ENCODE measurements at places on chromosomes 7 and 10.

DNA sequence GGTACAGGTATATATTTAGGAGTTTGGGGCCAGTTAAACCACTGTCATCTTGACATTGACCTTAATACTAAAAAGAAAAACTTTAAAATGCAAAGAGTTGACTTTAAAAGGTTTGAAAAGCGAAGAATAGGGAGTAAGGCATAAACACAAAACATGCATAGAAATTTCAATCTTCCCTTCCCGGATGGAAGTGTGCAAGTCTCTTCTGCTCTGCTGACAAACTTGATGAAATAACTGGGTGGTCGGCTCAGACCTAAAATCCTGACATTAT is 3.4 kb upstream of the SPAG6 start:
- no peak for DNase-seq

DNA sequence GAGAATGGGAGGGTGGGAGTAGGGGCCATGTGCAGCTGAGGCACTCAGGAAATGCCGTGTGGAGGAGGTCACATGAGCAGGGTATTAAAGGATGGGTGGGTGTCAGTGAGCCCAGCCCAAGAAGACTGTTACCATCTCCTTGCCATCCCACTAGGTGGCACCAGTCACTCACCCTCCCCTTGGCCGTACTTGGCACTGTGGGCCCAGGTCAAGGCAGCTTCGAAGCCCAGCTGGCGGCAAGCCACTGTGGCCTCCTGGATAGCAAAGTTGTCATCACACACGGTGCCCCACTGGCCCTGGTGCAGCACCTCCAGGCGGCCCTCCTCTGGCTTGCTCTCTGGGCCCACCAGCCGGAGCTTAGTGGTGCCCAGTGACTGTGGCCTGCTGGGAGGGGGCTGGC is 5.4 kb downstream of the LOXL4 start:
- DNase-seq, result no peak

GRCh38 chr10:104303594-104304355 is 34.5 kb downstream of the ITPRIP start:
- DNase-seq, result no peak

- no peak for DNase-seq
Observed at GRCh38 chr7:47147213-47147631, 434.7 kb downstream of the TNS3 start.

GRCh38 chr10:35124540-35124939 is 2.1 kb upstream of the CREM start:
- DNase-seq, result no peak

DNA sequence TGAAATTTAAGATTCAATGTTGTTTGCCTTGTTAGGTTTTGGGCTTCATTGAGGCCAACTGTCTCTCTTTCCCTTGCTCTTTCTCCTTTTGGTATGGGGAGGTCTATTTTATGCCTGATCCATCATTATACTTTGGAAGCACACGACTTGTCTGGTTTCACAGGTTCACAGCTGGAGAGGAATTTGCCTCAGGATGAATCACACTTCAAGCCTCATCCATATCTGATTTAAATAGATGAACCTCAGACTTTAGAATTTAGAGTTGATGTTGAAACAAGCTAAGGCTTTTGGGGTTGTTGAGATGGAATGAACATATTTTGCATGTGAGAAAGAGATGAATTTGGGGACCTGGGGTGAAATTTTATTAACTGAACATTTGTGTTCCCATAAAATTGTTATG is 150.5 kb upstream of the IGFBP3 start:
- DNase-seq, result no peak

- DNase-seq, result no peak
Observed at GRCh38 chr7:134908289-134908688, 78.0 kb upstream of the AGBL3 start.
